Uterus (tissue), 4 donors: ENCODE measurements at places on chromosomes 6 and 20. TPM values are rescaled to one million over a fixed set of nuclear protein-coding genes. Genes with fewer than 3 reads are reported as not detected.

- no peak for DNase-seq
These were observed 2.9 kb upstream of the SNRPB start for GRCh38 chr20:2473516-2473915.

GRCh38 chr6:52299653-52300052, 15.1 kb upstream of the MCM3 start:
- no peak for DNase-seq

DNA sequence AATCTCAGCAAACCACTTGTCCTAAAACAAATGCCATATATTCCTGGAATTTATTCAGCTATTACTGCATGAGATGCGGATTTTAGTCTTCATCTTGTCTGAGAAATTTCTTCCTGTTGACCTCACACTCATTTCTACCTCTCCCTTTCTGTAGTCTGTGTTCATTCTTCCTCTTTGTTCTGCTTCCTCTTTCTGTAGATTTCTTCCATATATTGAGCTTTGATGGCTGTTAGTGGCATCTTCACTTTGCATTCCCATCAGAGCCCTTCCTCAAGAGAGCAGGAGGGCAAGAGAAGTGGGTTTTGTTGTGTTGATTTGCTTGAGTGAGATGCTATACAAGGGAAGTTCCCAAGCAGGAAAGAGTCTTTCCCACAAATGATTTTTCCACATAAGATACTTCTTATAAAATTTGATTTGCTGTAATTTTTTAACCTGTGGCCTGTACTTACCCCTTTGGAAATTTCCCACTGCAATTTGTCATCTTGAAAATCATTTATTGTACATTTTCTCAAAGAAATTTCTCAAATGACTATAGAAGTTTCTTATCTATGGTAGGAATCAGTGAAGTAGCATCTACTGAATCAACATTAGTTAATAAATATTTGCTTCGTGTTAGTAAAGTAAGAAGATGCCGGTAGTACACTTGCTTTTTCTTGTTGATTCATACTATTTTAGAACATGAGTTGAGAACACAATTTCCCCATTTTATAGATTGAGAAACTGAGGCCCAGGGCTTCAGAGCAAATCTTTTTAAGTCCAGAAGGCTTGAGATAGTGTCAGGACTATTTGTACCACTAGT, 43.8 kb downstream of the MAP3K4 start:
- DNase-seq: no peak

GRCh38 chr6:165119231-165120020, 190.0 kb downstream of the C6orf118 start:
- no peak for DNase-seq

DNA sequence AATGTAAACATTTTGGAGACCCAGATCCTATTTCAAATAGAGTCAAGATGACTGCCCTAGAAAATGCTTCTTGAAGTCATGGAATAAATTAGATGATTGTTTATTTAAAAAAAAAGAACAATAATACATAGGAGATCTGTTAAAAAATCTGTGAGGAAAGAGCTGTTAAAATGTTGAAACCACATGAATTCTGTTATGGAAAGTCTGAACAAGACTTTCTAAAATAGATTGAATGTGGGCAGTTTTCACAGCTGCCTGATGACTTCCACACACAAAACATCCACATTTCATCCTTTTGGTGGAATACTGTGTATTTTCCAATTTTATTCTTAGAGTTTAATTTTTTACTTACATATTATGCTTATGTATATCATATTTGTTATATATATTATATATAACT, 186.1 kb downstream of the LAMA2 start:
- DNase-seq: no peak

GRCh38 chr6:5936631-5937030, 70.1 kb downstream of the NRN1 start:
- no peak for DNase-seq

The SLC17A9 gene
- total RNA-seq: not detected

The EPPIN gene
- total RNA-seq: not detected

The LY6G6D gene
- total RNA-seq: not detected

The C6orf136 gene
- total RNA-seq: 22.2 TPM
